ENCODE measurements at places on chromosomes 13 and 19. TPM values are rescaled to one million over a fixed set of nuclear protein-coding genes. Genes with fewer than 3 reads are reported as not detected.

DNA sequence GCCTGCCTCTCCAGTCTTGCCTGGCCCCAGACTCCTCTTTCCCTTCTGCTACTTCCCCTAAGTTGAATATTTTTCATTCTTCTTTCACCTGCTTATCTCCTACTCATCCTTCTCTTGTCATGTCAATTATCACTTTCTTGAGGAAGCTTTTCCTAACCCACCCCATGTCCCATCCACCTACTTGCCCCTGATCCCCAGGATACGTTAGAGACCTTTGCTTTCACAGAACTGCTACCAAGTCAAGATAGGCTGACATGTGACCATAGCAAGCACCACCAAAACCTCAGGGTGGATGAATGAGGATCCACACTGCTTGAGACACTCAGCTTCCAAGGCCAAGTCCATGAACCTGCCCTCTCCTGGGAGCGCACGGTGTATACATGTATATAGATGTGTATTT is 131.5 kb downstream of the DNAJC15 start:
- no peaks in the 10 kb centered on the region for H3K27me3 ChIP-seq
- no peaks in the 10 kb centered on the region for H3K36me3 ChIP-seq
- H3K4me1 ChIP-seq = peaks cover 15% of the 10 kb centered on the region

SELENOV gene
- total RNA-seq = not detected

DNA sequence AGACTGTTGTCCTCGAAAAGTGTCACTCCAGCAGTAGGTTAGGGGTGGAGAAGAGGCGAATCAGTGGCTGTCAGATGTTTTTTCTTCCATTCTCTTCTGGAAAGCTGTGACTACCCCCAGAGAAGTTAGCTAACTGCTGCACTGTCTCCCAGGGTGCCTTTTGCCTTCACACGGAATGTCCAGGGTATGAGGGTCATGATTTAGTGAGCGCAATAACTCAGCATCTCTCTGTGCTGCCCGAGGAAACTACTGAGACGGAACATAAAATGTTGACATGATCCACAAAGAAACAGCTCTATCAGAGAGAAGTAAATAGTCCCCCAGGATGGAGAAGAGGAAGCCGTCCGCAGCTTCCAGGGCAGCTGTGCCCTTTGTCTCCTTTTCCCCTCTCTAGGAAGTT is 254.0 kb upstream of the ARGLU1 start:
- no peaks in the 10 kb centered on the region for H3K36me3 ChIP-seq
- H3K27me3 ChIP-seq = no peaks in the 10 kb centered on the region
- no peaks in the 10 kb centered on the region for H3K4me1 ChIP-seq
- H3K27ac ChIP-seq = no peak overlapping the region

- H3K4me3 ChIP-seq = no peak overlapping the region
- DNase-seq = no peak
These were observed 64.9 kb downstream of the TRPM4 start for GRCh38 chr19:49222528-49222927.

PLVAP gene
- 5.1 TPM for total RNA-seq

- no peaks in the 10 kb centered on the region for H3K27me3 ChIP-seq
- H3K4me3 ChIP-seq = no peak overlapping the region
- no peaks in the 10 kb centered on the region for H3K4me1 ChIP-seq
- no peak overlapping the region for H3K27ac ChIP-seq
- DNase-seq = no peak
These were observed 90.9 kb downstream of the NALCN start for GRCh38 chr13:101325423-101325822.

NOTCH3 gene
- 34.9 TPM for total RNA-seq

DNA sequence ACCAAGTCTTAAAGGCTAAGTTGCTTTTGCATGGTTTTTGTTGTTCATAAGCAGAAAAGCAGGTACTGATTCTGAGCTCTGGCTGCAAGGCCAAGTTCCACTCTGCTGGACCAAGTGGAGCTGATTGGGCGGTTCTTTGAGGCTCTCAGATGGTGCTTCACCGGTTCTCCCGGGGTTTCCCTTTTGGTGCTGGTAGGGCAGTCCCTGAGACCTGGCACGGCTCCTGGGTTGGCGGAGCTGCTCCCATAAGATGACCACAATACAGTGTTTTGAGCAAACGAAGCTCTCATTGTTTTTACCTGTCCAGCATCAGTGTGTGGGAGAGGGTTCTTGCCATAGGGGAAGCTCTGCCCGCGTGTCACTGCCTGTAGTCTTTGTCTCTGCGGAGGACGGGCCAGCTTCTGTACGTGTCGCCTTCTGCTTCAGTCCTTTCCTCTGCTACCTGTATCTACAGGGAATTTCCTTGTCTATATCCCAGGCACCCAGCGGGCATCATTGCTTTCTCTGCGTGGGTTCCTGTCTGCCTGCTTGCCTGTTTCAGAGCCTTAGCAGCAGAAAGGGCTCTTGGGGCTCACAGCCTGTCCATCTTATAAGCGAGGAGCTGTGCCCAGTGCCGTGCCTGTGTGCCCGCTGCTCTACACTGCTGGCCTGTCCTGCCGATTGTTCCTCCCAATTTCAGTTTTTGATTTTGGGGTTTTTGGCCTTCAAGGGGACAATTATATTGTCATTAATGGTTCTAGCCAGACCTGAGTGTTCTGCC is 2.3 kb downstream of the U2AF2 start:
- no peak overlapping the region for H3K4me3 ChIP-seq
- no peak for DNase-seq
- H3K27me3 ChIP-seq = no peaks in the 10 kb centered on the region
- peaks cover 54% of the 10 kb centered on the region for H3K36me3 ChIP-seq

GRCh38 chr19:5337708-5338655 is 2.6 kb downstream of the PTPRS start:
- H3K36me3 ChIP-seq = peaks cover 29% of the 10 kb centered on the region
- DNase-seq = peak; percentile 51
- peak overlapping the region; percentile 34 for H3K4me3 ChIP-seq
- peaks cover 52% of the 10 kb centered on the region for H3K4me1 ChIP-seq
- H3K27me3 ChIP-seq = peaks cover 6% of the 10 kb centered on the region
- peak overlapping the region; percentile 62 for H3K27ac ChIP-seq

RFPL4A gene
- not detected for total RNA-seq

DNA sequence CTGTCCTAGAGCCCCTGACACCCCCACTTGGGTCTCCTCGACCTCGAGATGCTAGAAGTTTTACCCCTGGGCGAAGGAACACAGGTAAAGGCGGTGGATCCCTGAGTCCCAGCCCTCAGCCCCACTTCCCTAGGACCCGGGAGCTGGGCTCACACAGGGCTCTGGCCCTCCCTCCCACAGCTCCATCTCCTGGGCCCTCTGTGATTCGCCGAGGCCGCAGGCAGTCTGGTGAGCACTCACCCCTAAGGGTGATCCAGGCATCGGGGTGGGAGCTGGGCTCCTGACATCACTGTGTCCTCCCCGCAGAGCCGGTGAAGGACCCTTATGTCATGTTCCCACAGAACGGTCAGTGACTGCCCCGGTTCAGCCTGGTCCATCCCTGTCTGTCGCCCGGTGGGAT is 8.3 kb downstream of the PLEKHG2 start:
- H3K4me3 ChIP-seq = no peak overlapping the region
- H3K4me1 ChIP-seq = peaks cover 5% of the 10 kb centered on the region
- no peak overlapping the region for H3K27ac ChIP-seq

CNN1 gene
- total RNA-seq = 3.7 TPM

DNA sequence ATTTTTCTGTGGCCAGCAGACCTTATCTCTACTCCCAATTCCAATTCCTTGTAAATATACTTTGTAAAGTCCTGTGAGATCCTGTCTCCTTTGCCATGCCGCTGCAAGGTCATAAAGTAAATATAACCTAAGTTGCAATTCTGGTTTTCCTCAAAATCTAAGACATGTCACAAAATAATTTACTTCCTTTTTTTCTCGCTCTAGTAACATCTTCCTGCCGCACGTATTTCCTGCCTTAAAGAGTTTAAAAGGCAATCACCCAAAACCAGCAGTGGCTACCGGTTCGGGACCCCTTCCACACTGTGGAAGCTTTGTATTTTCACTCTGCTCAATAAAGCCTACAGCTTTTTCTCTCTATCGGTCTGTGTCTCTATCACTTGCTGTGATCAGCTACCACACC is 832.0 kb upstream of the SLITRK5 start:
- no peaks in the 10 kb centered on the region for H3K4me1 ChIP-seq
- no peaks in the 10 kb centered on the region for H3K36me3 ChIP-seq
- no peak overlapping the region for H3K27ac ChIP-seq
- DNase-seq = no peak
- no peaks in the 10 kb centered on the region for H3K27me3 ChIP-seq
- H3K4me3 ChIP-seq = no peak overlapping the region

ZNF534 gene
- 0.40 TPM for total RNA-seq

ODAD3 gene
- total RNA-seq = 5.3 TPM

GRCh38 chr19:10617409-10618121 is 7.8 kb upstream of the SLC44A2 start:
- peaks cover 5% of the 10 kb centered on the region for H3K4me1 ChIP-seq
- no peak overlapping the region for H3K27ac ChIP-seq
- no peak overlapping the region for H3K4me3 ChIP-seq

- no peak overlapping the region for H3K4me3 ChIP-seq
- H3K4me1 ChIP-seq = no peaks in the 10 kb centered on the region
- no peak overlapping the region for H3K27ac ChIP-seq
- DNase-seq = no peak
These were observed 2267.7 kb downstream of the PCDH9 start for GRCh38 chr13:64962404-64962803.

DNA sequence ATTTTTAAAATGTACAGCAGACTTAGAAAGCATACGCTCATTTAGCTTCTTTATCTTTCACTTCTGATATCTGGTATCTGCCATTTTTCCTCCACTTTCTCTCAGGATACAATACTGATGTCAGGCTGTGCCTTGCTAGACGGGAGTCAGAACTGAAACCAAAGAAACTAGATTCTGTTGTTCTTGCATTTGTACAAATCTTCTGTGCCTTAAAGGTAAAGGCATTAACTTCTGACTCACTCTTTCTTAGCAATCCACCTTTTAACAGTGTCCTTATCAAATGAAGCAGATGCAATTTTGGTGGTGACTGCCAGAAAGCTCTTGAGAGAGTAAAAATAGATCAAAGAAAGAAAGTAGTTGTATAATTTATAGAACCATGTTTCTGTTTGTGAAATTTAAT is 370.4 kb downstream of the PCDH20 start:
- no peak for DNase-seq
- no peaks in the 10 kb centered on the region for H3K36me3 ChIP-seq
- H3K4me3 ChIP-seq = no peak overlapping the region

DNA sequence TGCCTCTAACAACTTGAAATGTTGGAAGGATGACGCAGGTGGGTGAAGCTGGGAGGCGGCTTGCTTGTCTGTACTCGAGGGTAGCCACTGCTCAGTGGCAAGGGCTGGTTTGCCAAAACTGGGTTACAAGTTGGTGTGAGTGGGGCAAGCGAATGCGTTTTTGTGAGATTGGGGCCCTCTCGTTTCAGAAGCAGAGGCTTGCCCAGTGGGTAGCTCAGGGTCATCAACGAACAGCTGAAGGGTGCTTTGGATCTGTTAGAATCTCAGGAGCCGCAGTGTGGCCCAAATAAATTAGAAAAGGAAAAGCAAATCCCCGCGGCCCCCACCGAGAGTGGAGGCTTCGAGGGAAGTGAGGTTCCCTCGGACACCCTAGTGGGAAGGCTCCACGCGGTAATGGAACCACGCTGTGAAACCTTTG is 7.3 kb downstream of the ATP4B start:
- H3K4me3 ChIP-seq = no peak overlapping the region
- H3K27ac ChIP-seq = no peak overlapping the region
- H3K36me3 ChIP-seq = peaks cover 18% of the 10 kb centered on the region
- no peaks in the 10 kb centered on the region for H3K27me3 ChIP-seq
- H3K4me1 ChIP-seq = peaks cover 49% of the 10 kb centered on the region
- DNase-seq = no peak

Measured in spinal cord (tissue), 10 donors.